ENCODE measurements at places on chromosomes 4 and X.

DNA sequence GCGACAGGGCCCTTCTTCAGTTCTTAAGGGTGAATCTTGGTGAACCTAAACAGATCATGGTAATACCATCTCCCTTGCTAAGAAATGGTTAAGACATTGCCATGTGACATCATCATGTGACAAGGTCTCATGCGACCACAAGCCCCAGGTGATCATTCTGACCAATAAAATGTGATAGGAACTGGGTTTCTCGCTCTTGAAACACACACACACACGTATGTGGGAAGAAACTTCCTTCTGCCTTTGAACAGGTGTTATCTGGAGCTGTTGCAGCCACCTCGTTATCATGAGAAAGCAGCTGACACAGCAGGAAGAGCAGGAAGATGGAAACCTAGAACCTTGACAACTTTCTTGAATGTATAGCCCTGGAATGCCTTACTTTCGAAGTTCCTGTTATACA lies 10.2 kb downstream of the SOD3 start:
- DNase-seq, result no peak

DNA sequence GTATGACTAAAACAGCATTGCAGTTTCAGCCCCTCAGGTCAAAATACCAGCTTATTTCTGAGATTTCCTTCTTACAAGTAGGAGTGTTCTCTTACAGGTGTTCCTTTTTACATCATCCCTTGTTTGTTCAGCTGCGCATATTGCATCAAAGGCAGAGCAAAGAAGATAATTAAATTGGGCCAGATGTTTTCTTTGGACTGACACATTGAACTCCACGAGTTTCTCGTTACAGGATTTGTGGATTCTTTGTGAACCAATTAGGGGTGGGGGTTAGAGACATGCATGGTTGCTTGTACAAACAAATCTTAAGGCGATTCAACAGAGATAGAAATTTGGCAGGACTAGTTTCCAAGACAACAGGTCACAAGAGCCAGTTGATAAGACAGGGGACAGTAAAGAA lies 95.7 kb downstream of the SPANXN4 start:
- no peak for DNase-seq

- DNase-seq, result no peak
These were observed 6.5 kb downstream of the DMD start for GRCh38 chrX:33204889-33205288.

- peak; percentile 85 for DNase-seq
These were observed 113.9 kb downstream of the CT47B1 start for GRCh38 chrX:120761810-120762209.

DNA sequence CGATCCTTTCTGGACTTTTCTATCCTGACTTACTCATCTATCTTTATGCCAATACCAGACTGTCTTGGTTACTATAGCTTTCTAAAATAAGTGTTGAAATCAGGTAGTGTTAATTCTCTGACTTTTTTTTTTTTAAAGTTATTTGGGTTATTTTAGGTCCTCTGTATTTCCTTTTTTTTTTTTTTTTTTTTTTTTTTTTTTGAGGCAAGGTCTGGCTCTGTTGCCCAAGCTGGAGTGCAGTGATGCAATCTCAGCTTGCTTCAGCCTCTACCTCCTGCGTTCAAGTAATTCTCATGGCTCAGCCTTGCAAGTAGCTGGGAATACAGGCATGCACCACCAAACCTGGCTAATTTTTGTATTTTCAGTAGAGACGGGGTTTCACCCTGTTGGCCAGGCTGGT lies 2.8 kb upstream of the NELFA start:
- no peak for DNase-seq

GRCh38 chrX:103258275-103258674 lies 3.3 kb upstream of the TCEAL8 start:
- DNase-seq, result no peak

- no peak for DNase-seq
These were observed 112.1 kb upstream of the NWD2 start for GRCh38 chr4:37132351-37132974.

DNA sequence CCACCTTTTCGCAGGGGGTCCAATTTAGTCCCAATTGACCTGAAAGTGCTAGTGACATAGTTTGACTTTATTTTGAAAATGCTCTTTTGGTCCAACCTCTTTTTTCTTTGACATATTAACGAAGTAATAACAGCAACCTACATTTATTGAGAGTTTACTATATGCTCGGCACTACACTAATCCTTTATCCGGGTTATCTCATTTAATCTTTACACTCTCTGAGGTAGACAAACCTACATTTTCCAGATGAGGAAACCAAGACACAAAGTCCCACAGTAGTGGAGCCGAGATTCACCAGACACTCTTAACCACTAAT lies 307 bp upstream of the ATRX start:
- no peak for DNase-seq

- DNase-seq, result no peak
These were observed 25.9 kb upstream of the ETNPPL start for GRCh38 chr4:108788731-108789130.
